ENCODE measurements at places on chromosomes 4 and X.

- no peak for DNase-seq
These were observed 41.9 kb upstream of the FAM47B start for GRCh38 chrX:34900691-34901090.

- DNase-seq: no peak
These were observed 185.4 kb upstream of the MTMR8 start for GRCh38 chrX:64580605-64581004.

GRCh38 chr4:133802359-133803140, 399.0 kb downstream of the PABPC4L start:
- DNase-seq: no peak

DNA sequence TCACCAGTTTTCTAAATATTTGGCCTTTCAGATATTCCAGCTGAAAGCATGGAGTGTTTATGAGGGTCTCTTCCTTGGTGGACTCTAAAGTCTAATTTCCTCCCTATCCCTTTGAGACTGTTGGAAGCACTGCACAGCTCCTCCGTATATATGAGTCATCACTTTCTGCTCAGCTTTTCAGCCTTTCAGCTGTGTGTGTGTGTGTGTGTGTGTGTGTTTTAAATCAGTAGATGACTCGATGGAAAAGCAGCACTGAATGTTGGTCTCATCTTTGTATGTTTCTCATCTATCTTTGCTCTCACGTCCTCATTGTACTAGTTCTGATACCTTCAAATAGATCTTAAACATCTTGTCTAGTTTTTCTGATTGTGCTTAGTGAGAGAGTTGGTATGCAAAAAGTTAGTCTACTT, 81.6 kb downstream of the ZFX start:
- no peak for DNase-seq

DNA sequence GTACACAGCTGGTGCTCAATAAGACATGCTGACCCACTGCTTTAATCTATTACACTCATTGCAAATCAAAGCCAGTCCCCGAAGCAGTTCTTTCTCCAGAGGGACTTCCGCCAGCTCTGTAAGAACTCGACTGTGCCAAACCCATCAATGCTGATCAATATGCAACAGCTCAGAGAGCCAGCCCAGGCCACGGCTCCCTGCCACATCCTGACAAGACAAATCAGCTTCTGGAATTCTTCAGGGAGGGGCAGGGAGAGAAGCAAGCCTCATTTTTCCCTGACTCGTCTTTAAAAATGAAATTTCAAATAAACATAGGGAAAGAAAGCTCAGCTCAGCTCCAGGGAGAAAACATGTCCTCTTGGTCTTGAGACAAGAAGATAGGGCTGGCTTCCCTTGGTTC, 5.3 kb upstream of the ADRA2C start:
- no peak for DNase-seq

Data from CD4-positive, alpha-beta T cell treated with Interleukin-15 for 4 hours (primary cell).